ENCODE measurements at places on chromosomes 6 and 20. TPM values are rescaled to one million over a fixed set of nuclear protein-coding genes. Genes with fewer than 3 reads are reported as not detected.

STMND1 gene
- total RNA-seq, result not detected

DNA sequence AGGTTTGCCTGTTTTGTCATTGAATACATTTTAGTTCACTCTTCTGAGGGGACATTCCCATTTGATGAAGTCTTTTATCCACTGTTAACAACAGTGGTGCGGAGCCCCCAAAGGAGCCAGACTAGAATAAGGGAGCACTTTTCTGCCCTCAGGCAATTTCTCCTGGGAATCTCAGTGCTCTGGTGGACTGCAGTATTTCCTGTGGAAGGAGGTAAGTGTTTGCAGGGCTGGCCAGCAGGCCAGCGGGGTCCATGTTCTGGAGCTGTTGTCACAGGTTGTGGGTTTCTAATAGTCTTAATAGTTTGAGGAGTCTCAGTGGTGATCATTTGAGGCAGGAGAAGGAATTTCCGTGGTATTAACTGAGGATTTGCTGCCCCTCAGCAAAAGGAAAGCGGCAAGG, 83.5 kb downstream of the ASXL1 start:
- no peak overlapping the region for H3K27ac ChIP-seq
- H3K4me1 ChIP-seq, result peaks cover 15% of the 10 kb centered on the region
- no peak overlapping the region for H3K4me3 ChIP-seq
- no peak for DNase-seq
- peaks cover 75% of the 10 kb centered on the region for H3K36me3 ChIP-seq

TSBP1 gene
- total RNA-seq, result not detected

GRCh38 chr20:61440548-61441055, 188.5 kb downstream of the CDH4 start:
- no peaks in the 10 kb centered on the region for H3K4me1 ChIP-seq
- H3K36me3 ChIP-seq, result no peaks in the 10 kb centered on the region
- DNase-seq, result no peak
- H3K4me3 ChIP-seq, result no peak overlapping the region

- DNase-seq, result no peak
- H3K27ac ChIP-seq, result peak overlapping the region; percentile 0
- no peaks in the 10 kb centered on the region for H3K27me3 ChIP-seq
- H3K4me3 ChIP-seq, result no peak overlapping the region
Observed at GRCh38 chr20:34581341-34582184, 23.0 kb downstream of the MAP1LC3A start.

- no peak overlapping the region for H3K4me3 ChIP-seq
- DNase-seq, result no peak
- H3K36me3 ChIP-seq, result no peaks in the 10 kb centered on the region
- no peaks in the 10 kb centered on the region for H3K27me3 ChIP-seq
Observed at GRCh38 chr6:45822246-45822812, 193.3 kb downstream of the CLIC5 start.

FAM83B gene
- not detected for total RNA-seq

DNA sequence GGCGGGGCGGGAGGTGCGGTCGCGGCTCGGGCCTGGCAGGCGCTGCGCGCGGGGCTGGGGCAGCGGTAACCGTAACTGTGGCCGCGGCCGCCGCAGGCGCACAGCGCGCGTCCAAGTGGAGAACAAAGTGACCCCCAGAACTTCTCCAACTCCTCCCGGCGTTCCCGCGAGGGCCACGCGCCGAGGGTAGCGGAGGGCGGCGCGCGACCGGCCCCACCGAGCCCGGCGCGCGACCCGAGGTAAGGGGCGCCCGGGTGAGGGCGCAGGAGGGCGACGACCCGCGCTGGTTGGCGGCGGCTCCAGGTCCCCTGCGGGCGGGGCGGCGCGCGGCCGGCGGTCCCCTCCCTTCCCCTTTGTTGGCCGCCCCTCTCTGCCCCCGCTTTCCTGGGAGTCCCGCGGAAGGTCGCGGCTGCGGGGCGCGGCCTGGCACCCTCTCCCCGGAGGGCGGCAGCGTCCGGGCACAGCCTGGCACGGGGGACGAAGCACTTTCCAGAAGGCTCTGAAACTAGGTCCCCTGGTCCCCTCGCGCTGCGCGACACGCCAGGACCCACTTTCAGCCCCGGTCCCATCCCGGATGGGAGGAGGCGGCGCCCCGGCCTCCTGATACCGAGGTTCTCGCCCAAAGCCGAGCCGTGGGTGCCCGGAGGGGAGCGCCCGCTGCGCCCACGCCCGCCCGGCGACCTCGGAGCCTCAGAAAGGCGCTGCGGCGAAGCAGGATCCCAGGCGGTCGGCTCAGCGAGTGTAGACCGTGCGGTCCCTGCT, at the start of gene TIAM2:
Gene TIAM2 (plus strand): TSS at position 62 of the 762 bp plus-strand sequence. CDS start 133,909 bp downstream, outside the sequence.
- no peaks in the 10 kb centered on the region for H3K36me3 ChIP-seq
- H3K4me3 ChIP-seq, result peak within 1 kb of the TSS; percentile 12
- DNase-seq, result no peak
- H3K27ac ChIP-seq, result no peak within 1 kb of the TSS
- H3K27me3 ChIP-seq, result peaks cover 7% of the 10 kb centered on the region

PACRG gene
- total RNA-seq, result 0.66 TPM

GRCh38 chr20:58277578-58278472, 31.7 kb upstream of the RAB22A start:
- no peaks in the 10 kb centered on the region for H3K27me3 ChIP-seq
- H3K4me1 ChIP-seq, result no peaks in the 10 kb centered on the region
- no peak overlapping the region for H3K27ac ChIP-seq

DNA sequence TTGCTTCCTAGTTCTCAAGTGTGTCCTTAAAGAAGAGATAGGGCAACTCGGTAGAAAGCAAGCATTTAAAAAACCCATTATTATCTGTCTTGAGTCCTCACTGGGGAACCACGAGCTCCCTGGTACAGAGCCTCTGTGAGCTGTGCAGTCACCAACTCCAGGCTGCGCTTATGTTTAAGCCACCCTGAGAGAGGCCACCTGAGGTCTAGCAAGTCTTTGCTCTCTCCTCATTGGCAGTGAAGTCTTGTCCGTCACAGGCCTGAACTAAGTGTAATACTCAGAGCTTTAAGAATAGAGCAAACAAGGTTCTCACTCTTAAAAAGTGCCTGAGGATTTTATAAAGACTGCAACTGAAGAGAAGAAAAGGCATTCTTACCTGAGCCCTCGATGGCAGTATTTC, 3.9 kb upstream of the CLDN20 start:
- H3K4me3 ChIP-seq, result no peak overlapping the region
- no peaks in the 10 kb centered on the region for H3K4me1 ChIP-seq
- H3K36me3 ChIP-seq, result peaks cover 64% of the 10 kb centered on the region
- H3K27ac ChIP-seq, result no peak overlapping the region

DNA sequence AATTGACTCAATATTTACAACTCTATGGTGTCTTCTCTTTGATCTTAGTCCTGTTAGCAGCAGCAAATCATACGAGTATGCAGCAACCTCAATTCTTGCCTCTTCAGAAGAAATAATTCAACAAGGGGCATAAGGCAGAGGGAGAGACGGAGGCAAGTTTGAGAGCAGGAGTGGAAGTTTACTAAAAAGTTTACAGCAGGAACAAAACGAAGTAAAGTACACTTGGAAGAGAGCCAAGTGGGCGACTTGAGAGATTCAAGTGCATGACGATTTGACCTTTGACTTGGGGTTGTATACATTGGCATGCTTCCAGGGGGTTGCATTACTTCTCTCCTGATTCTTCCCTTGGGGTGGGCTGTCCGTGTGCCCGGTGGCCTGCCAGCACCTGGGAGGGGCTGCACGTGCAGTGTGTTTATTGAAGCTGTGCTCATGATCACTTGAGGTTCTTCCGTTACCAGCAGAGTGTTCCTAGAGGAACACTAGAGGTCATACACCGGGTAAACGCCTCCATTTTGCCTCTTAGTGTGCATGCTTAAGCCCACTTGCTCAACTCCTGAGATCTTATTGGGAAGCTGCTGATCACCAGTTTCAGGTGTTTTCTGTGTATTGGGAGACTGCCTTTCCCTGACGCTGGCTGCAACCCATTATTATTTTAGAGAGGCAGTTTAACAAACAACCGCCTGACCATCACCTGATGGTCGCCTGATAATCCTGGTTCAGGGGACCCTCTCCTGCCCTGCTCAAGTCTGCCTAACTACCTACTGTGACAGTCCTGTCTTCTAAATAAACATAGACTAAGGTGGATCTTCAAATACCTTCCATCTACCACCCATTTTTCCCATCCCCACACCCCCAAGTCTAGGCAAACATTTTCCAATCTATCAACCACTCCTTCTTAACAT, 172.4 kb upstream of the MYLIP start:
- no peak overlapping the region for H3K4me3 ChIP-seq
- H3K36me3 ChIP-seq, result no peaks in the 10 kb centered on the region
- no peak for DNase-seq
- H3K27me3 ChIP-seq, result no peaks in the 10 kb centered on the region

L3MBTL3 gene
- 29.0 TPM for total RNA-seq

- no peaks in the 10 kb centered on the region for H3K36me3 ChIP-seq
- no peak for DNase-seq
- H3K4me1 ChIP-seq, result no peaks in the 10 kb centered on the region
- no peak overlapping the region for H3K27ac ChIP-seq
- H3K27me3 ChIP-seq, result peaks cover 12% of the 10 kb centered on the region
- H3K4me3 ChIP-seq, result no peak overlapping the region
Observed at GRCh38 chr20:46111028-46111835, 6.9 kb upstream of the CD40 start.

DNA sequence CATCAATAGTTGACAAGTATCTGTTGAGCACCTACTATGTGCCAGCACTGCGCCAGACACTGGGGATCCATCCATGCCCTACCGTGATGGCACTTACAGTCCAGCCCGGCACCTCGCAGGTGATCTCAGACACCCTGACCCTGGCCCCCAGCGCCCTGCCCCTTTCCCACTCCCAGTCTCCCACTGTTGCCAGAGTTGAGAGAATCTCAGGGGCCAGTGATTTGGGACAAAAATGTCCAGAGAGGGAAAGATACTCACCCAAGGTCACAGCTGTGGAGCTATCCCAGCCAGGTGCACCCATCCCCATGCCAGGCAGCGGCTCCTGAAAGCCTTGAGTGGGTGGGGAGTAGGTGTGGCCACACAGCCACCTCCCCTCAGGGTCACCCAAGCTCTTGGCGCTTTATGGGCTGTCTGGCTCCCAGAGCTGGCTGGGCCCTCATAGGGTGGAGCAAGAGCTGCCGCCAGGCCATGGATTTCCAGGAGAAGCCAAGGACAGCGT, 3.3 kb downstream of the PI16 start:
- no peaks in the 10 kb centered on the region for H3K27me3 ChIP-seq
- H3K36me3 ChIP-seq, result no peaks in the 10 kb centered on the region
- DNase-seq, result no peak
- no peak overlapping the region for H3K4me3 ChIP-seq

SH3BGRL2 gene
- total RNA-seq, result 0.25 TPM

DNA sequence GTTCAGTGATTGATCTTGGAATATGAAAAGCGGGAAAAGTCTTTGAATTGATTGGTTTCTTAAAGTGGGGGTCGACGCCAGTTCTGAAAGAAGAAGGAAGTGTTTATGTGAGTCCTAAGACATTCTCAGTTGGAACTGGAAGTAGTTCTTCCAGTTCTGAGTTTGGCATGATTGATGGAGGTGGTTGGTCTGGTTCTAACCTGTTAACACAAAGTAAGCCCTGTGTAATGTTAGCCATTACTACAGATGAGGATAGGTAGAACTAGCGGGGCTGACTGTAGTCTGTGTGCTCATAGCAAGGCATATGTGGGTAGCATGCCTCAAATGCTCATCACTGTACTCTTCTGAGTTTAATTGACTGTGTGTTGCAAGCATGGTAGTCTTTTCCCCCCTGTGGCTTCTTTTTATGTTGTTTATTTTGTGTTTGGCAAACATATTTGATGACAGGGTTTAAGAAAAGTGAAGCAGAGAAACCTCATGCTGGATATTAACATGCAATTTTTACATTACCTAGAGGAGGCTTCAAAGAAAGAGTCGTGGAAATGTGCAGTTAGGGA, 24.9 kb downstream of the CITED2 start:
- H3K27me3 ChIP-seq, result no peaks in the 10 kb centered on the region
- H3K36me3 ChIP-seq, result no peaks in the 10 kb centered on the region
- DNase-seq, result no peak
- no peak overlapping the region for H3K27ac ChIP-seq
- no peak overlapping the region for H3K4me3 ChIP-seq
- H3K4me1 ChIP-seq, result no peaks in the 10 kb centered on the region

GGTLC1 gene
- not detected for total RNA-seq

KCNK15 gene
- total RNA-seq, result not detected

TEAD3 gene
- total RNA-seq, result not detected

ANKEF1 gene
- total RNA-seq, result 1.3 TPM

DDR1 gene
- 6.5 TPM for total RNA-seq

DNA sequence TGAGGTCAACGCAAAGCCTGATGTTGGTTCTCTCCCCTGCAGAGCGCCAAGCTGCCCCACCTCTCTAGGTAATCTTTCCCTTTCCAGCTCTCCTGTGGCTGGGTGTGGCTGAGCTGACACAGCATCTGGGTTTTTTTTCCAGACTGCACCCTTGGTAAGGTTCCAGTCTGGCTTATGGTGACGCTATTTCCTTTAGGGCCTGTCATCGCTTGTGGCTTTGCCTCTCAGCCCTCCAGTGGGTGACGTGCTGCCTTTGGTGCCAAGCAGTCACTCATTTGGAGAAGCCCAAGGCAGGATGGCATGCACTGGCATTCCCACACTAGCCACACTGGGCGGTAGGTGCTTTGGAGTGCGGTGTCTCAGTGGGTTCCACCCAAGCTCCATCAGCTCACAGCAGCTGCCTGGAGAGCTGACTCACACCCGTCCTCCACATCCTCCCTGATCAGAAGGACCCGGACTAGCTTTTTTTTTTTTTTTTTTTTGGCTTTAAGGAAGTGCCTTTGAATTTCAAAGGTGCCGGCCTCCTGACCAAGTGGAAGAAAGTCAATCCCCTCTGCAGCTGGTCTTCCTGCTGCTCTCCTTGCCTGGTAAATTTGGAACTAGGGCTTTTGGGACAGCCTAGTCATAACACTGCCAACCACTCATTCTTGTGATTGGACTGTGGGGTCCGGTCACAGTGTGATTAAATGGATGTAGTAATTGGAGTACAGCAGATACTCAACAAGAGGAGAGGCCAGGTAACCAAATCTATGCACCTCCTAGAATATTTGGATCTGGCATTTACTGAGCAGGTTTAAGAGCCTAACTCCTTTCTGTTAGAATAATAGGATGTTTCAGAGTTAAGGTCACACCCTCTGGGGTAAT, 153.6 kb downstream of the CD83 start:
- peaks cover 34% of the 10 kb centered on the region for H3K4me1 ChIP-seq
- no peak overlapping the region for H3K4me3 ChIP-seq
- H3K27me3 ChIP-seq, result no peaks in the 10 kb centered on the region
- no peak overlapping the region for H3K27ac ChIP-seq
- peak; percentile 68 for DNase-seq

DNA sequence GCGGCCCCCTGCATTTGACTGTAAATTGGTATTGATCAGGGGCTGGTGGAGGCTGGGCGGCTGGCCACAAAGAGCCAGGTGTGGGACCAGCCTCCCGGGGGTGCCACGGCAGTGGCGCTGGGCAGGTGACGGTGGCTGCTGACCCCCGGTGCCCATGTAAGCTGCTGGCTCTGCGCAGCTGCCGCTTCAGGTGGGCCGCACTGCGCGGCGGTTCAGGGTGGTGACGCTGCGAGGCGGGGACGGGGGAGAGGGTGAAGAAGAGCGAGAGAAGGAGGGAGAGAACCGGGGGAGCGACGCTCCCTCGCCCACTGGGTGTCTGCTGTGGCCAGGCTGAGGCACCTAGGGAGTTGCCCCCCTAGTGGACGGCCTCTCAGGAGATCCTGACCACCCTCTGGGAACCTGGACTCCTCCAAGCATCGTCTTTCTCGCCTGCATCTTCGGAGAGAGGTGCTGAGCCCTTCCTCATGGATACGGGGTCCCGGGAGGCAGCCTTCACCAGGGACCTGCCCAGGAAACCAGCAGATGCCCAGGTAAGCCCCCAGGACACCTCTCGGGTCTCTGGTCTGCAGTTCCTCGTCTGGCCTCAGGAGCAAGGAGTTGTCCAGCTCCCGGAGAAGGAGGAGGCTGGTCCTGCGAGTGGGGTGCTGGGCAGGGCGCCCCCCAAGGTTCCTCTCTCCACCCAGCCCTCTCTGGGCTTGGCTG, 77.5 kb upstream of the GATA5 start:
- no peak overlapping the region for H3K27ac ChIP-seq
- peaks cover 16% of the 10 kb centered on the region for H3K4me1 ChIP-seq

COL10A1 gene
- total RNA-seq, result not detected

Data from CD4-positive, alpha-beta T cell (primary cell).